Hematopoietic multipotent progenitor cell treated with erythropoietin and hydrocortisone succinate and interleukin-3 and kit ligand, for 6 days (in vitro differentiated cells): ENCODE measurements at places on chromosomes 4 and X.

GRCh38 chrX:12804655-12805054, 13.4 kb downstream of the PRPS2 start:
- no peak for DNase-seq

DNA sequence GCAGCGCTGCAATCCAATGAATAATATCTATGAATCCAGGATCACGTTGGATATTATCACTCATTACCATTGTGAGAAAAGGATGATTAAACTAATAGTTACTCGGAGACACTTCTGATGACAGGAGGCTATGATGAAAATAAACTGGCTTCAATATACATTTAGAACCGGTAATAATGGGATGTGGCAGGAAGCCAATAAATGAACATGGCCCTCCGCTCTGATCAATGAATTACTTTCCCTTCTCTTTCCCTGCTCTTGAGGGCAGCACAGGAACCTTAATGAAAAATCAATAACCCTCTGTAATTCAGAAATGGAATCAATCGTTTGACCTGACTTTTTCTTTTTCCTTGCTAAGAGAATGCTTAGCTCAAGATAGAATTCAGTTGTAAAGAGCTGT, 103.9 kb upstream of the PAQR3 start:
- no peak for DNase-seq

- no peak for DNase-seq
Observed at GRCh38 chr4:41747230-41748055, 1.1 kb downstream of the PHOX2B start.

- DNase-seq = no peak
Observed at GRCh38 chr4:82145850-82146249, 227.9 kb downstream of the HNRNPD start.

DNA sequence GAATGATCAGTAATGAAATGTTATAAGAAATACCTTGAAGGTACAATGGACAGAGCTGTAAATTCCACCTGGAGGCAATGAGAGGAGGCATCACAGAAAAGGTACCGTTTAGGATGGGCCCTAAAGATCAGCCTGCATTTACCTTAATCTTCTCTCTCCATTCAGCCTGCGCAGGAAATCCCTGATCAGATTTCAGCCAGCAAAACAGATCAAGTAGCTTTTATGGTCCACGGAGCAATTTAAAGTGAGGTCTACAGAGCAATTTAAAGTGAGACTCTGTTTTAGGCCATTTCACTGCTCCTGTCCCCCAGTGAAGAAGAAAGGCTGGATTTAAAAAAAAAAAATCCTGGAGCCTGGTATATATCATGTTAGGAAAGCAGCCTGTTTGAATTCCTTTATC, 195.1 kb upstream of the VCX start:
- DNase-seq = no peak

DNA sequence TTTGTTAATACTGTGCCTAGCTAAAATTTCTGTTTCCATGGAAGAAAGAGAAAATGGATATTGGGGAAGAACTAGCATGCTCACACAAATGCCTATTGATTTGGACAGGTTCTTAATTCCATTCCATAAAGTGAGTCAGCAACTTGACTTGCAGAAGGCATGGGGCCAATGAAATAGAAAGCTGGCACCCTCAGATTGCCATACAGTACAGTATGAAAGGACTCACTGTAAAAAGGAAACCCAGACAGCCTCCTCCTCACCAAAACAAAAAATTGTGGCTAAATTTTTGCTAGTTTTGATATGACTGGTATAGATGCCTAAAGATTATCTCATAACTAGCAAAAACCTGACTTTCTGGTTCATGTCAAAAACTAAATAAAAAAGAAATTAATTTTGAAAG, 11.2 kb upstream of the TAB3 start:
- no peak for DNase-seq

GRCh38 chr4:57462843-57463242, 352.7 kb upstream of the IGFBP7 start:
- DNase-seq = no peak

- DNase-seq = no peak
Observed at GRCh38 chr4:165610679-165611437, 232.1 kb downstream of the CPE start.

DNA sequence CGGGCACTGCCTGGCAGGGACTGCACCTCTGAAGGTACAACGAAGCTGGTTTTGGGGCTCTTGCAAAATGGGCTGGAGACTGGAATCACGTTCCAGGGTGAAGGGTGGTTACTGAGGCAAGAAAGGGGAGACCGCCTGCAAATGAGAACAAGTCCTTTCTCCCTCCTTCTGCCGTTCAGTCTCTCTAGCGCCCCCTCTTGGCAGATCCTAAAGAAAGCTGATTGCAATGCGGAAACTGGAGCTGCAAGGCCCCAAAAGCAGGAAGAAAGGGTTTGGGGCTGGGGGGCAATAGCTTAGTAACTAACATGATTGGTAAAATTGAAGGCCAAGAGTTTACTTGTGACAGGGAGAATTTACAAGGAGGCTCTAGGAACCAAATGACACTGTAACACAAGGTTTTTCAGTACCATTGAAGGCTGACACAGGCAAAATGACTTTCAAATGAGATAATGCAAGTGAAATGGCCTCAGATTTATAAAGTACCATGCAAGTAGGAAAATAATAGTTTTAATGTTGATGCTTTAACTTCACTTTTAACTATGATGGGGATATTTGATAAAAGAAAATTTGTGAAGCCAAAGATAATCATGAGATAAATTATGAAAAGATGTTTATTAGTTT, 222.7 kb upstream of the HAND2 start:
- peak; percentile 61 for DNase-seq

DNA sequence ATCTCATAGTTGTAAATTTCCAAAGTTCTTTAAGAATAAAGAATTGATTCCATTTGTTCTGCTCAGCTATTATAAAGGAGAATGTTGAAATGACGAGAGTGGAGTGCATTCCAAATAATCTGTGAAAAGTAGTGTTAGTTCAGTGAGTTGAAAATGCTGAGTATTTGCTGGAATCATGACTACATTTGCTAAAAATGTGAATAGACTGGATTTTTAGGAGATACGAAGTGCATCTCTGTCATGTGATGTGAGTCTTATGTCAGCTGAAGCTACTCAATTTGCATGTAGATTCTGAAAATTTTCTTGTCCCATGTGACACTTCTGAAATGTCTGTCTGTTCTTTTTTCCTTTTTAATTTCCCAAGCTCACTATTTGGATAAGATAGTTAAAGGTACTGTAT, 206.0 kb downstream of the DCTD start:
- no peak for DNase-seq

DNA sequence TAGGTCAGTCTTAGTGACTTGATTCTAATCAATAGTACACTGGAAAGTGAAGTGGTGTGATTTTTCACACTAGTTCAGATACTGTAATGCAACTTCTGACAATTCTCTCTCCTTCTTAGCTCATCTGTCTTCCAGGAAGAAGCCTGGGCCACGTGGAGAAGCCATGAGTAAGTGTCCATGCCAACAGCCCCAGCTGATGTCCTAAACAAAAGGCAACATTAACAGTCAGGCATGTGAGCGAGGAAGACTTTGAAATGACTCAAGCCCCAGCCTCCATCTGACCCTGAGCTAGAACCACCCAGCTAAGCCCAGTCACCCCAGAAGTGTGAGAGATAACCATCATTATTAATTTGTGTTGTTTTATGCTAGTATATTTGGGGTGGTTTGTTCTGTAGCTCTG, 115.7 kb upstream of the MAGEB16 start:
- DNase-seq = no peak

- DNase-seq = no peak
Observed at GRCh38 chrX:23662187-23662586, 5.1 kb upstream of the PRDX4 start.

DNA sequence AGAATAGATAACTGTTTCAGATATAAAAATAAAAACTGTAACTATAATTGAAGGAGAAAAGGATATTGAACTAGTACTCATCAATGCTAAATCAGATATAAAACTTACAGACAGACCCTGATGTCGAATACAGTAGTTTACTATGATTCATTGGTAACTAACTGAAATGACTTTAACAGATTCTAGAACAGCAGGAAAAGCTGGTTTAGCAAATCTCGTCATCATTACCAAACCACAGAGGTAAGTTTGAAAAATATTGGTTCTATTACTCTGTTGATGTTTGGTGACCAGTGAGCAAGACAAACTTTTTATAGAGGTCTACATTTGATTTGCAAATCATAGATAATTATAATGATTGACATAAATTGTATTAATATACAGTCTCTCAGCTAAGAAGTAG, 551.4 kb upstream of the ADGRL3 start:
- DNase-seq = no peak

GRCh38 chr4:182835006-182835740, 82.0 kb downstream of the DCTD start:
- no peak for DNase-seq

GRCh38 chr4:22941688-22942375, 249.1 kb downstream of the GBA3 start:
- DNase-seq = no peak

DNA sequence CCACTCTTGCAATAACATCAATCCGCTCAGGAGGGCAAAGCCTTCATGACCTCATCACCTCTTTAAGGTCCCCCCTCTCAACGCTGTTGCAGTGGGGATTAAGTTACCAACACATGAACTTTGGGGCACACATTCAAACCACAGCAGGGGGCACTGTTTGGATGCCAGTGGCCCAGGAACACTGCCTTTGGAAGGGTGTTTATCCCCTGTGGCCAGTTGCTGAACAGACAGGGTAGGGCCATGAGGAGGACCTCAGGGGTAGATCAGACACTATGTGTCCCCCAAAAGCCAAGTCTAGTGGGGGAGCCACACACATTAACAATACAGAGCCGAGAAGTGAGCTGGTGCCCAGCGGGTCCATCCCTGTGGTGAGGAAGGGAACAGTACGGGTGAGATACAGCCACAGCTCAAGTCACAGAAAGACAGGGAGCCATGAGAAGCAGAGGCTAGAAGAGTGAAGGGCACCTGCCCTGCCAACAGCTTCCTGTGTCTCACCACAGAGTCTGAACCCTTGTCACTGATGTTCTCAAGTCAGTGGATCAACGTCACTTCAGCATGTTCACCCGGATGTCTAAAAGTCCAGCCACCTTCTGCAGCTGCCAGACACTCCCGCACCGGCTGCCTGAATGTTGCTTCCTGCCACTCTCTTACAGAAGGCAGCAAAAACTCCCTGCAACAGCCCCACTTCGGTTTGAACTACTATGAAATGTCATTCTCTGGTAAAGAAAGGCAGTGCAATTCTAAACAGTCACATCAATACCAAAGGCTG, 19.9 kb upstream of the MXD4 start:
- peak; percentile 65 for DNase-seq

DNA sequence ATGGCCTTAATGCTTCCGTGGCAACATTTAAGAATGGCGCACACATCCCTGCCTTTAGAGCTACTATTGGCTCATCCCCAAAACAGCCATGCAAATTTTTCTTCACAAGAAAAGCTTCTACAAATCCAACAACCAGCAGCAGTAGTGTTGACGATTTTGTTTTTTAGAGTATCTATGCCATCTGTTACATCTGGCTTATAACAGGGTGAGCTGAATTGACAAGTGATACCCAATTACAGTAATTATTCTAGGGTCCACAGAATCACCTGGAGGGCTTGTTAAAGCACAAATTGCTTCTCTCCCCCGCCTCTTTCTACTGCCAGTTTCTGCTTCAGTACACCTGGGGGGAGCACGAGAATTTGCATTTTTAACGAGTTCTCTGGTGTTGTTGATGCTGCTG, 34.1 kb downstream of the DCHS2 start:
- no peak for DNase-seq

- peak; percentile 69 for DNase-seq
Observed at GRCh38 chr4:1793496-1793840, 375 bp downstream of the FGFR3 start.

DNA sequence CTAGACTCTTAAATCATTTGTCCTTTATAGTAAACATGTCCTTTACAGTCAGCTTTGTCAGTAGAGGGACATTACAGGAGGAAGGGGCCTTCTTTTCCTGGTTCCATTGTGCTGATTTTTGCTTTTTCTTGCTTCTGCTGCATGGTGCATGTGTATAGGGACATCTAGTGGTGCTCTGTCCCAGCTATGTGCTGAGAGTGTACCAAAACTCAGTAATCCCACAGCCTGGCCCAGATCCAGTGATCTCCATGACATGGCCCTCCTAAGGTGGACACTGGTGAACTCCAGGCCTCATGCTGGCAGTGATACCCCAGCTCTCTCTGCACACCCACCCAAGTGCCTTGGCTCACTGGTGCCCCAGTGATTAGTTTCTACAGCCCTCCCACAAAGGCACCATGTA, 45.2 kb downstream of the MAGEB17 start:
- peak; percentile 3 for DNase-seq

DNA sequence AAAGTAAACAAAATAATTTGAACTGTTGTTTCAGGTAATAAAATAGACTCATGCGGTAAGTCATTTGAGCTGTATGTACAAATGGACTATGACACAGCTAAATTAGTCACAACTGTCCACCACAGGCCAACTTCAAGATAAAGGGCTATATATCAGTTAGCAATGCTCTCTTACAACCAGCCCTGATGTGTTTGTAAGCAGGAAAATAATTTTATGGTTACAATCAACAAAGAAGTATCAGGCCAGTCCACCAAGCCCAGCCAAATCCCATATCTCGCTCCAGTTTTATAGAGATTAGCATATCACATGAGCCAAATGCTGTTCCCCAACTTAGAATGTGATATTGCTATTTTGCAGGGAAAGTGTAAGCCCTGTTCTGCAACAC, 511 bp upstream of the DUSP21 start:
- peak; percentile 82 for DNase-seq

- peak; percentile 48 for DNase-seq
Observed at GRCh38 chr4:151013491-151013890, 1.6 kb downstream of the LRBA start.

DNA sequence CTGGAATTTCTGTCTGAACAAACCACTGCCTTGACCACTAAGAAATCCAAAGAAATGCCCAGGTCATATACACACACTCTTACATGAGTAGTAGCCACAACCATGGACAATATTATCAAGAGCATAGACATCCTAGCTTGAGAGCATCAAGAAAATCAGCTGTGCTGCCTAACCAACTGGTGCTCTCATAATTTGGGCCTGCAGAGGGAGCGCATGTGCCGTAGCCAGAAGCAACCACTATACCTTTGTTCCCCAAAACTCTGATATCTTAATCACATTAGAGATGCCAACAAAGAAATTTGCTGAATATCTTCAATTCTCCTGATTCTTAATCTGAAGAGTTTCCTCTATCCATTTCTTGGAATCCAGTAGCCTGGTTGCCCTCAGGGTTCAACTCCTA, 163.6 kb downstream of the ZNF674 start:
- DNase-seq = peak; percentile 63

DNA sequence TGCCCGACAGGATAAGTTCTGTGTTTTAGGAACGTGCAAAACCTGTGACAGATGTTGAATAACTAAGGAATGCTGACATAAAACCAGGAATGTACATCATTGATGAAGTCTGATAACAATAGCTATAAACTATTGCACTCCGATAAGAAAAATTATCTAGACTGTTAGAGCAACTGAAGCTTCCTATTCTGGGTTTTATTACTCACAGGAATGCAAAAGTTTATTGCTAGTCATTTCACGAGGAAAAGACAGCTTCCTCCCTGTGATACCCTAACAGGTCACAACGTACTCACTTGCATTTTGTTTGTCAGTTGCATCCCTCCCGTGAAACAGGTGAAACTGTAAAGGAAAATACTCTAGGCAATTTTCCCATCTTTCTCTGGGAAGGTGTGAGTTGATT, 65.9 kb downstream of the CLDN22 start:
- no peak for DNase-seq
